NCI-H1930 (cell line): ENCODE measurements at places on chromosomes 12 and 14.

DNA sequence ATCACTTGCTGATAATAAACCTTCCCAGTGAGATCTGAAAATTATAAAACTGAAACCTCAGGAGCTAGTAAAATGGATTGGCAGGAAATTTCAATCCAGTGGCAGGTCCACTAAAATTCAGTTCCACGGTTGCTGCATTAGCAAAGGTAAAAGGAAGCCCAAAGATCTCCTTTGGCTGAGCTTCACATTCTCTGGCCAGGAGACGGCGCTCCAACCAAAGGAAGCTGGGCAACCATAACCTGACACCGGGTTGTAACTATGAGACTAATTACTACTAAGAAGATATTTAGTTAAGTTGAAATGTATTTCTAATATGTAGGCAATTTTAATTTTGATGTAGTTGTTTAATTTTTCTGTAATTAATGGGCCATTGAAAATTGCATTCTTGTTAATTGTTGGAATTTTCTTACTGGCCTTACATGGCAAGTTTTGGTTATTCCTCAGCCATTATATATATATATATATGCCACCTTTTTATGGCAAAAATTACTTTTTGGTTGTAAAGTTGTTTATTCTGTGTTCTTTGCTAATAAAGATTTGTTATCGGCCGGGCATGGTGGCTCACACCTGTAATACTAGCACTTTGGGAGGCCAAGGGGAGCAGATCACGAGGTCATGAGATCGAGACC is 17.0 kb downstream of the OR8S1 start:
- peak; percentile 48 for DNase-seq

DNA sequence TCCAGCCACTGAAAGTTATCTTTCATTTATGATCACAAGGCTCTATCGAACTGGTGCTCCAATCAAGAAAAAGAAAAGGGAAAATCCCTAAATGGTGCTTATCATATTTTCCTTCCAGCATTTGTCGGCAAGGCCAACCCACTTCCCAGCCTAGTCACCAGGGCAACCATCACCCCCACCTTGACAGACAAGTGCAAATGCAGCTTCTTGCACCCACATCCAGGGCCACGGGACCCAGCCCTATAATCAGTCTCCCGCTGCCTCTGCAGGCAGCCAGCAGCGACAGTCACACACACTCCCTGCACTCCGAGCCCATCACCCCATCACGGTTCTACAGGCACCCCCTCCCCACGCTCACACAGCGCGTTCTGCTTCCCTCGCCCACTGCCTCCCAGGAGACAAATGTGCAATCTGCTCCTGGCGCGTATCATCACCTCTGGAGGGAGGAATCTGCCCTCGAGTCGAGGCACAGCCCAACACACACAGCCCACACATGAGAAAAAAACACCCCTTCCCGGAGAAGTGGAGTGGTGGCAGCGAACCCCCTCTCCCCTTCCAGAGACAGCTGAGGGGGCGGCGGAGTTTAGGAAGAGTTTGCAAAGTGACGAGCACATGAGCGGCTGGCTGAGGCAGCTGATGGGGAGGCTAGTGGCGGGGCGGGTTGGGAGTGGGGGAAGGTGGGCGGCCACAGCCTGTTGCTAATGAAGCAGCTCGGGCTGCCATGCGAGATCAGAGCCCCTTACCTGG is 9.3 kb upstream of the PPP4R4 start:
- DNase-seq, result no peak

DNA sequence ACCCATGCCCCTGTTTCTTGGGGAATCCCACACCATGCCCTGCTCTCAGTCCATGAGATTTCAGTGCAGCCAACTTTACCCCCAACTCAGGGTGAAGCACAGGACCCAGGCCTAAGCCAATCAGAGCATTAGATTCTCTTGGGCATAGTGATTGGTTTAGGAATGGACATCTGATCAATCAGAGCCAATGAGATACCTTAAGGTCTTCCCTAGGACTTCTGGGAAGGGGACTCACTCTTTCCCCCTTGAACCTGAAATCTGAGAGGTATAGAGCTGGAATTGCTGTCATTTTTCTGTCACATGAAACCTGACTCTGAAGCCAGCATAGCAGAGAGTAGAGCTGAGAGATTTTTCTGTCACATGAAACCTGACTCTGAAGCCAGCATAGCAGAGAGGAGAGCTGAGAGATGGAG is 127.1 kb downstream of the ZFP36L1 start:
- DNase-seq, result no peak

DNA sequence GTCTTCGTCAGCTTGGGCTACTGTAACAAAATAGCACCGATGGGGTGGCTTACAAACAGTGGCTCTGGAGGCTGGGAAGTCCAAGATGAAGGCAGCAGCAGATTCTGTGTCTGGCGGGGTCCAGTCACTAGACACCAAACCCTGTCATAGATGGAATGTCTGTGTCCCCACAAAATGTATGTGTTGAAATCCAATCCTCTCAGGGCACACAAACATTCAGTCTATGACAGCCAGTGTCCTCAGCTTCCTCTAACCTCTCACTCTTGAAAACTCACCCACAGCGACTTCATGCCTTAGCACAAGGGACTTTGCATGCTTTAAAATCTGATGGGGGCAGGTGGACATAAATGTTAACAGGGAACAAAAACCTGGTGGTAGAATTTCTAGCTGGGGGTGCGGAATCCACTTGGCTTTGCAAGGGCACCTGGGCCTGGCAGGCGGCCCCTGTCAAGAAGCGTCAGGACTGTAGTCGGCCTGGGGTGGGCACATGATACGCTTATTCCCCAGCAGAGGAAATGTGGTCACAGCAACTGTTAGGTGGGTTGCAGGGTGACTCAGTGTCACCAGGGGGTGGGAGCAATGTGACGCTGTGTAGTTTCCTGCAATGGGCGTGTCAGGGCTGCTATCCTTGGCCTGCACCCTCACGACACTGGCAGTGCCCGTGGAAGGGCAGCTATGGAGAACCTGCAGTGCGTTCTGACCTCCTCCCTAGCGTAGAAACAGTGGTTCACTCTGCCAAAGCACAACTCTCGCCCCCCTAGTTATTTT is 17.7 kb downstream of the RIN3 start:
- DNase-seq, result no peak

GRCh38 chr12:124975276-124975675 is 13.7 kb downstream of the DHX37 start:
- no peak for DNase-seq

- no peak for DNase-seq
Observed at GRCh38 chr12:87344699-87345098, 684.5 kb downstream of the C12orf50 start.

DNA sequence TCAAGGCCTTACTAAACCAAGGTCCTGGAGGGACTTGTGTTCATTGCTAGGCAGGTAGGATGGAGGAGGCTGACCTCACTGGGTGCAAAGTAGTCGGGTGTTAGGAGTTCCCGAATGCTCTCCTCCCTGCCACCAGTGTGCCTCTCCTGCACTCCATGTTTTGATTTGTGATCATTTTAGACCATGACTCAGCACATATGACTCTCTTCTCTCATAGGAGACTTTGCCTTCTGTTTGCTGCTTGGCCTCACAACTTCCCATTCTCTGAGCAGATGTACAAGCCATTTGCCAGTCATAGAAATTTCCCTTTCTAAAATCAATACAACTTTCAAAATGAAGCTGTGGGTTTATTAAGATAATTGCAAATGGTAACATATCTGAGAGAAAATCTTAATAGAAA is 46.6 kb upstream of the LRIG3 start:
- no peak for DNase-seq

DNA sequence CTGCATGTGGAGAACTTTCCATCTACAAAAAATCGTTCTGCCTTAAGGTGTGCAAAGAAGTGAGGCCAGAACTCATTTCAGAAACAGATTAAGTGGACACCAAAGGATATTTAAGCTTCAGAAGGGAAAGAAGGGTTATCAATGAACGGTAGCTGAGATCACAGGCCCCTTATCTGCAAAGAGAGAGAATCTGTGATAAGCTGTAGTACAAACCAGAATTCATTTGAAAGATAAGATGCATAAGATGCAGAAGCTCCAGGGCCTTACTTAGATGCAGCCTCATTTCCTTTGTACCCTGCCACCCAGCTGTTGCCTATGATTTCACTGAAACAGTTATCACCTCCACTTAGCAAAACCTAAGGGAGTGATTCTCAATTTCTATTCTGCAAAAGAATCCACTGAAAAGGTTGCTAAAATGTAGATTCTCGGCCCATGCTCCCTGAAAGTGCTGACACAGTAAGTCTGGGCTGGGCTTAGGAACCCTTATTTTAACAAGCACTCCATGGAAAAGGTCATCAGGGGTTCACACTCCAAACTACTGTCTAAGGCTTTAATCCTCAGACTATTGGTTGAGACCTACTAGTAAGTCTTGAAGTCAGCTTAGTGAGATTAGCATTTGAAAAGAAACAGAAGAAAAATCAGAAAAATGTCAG is 64.8 kb downstream of the HELB start:
- DNase-seq, result no peak

GRCh38 chr12:128077917-128078298 is 189.1 kb upstream of the TMEM132C start:
- no peak for DNase-seq

GRCh38 chr12:32893458-32893857 is 3.1 kb downstream of the PKP2 start:
- no peak for DNase-seq

- DNase-seq, result no peak
Observed at GRCh38 chr14:89227496-89227836, 189.6 kb downstream of the FOXN3 start.

GRCh38 chr12:89309440-89309802 is 42.9 kb downstream of the DUSP6 start:
- DNase-seq, result no peak

GRCh38 chr14:34093883-34094282 is 143.0 kb upstream of the EGLN3 start:
- no peak for DNase-seq

GRCh38 chr14:51674294-51675002 is 22.7 kb downstream of the FRMD6 start:
- DNase-seq, result no peak
